ENCODE measurements at places on chromosomes 7 and 10.

GRCh38 chr10:17443707-17444387 lies 10.5 kb downstream of the ST8SIA6 start:
- no peak for DNase-seq

- no peak for DNase-seq
Observed at GRCh38 chr7:41855798-41856197, 152.9 kb upstream of the INHBA start.

DNA sequence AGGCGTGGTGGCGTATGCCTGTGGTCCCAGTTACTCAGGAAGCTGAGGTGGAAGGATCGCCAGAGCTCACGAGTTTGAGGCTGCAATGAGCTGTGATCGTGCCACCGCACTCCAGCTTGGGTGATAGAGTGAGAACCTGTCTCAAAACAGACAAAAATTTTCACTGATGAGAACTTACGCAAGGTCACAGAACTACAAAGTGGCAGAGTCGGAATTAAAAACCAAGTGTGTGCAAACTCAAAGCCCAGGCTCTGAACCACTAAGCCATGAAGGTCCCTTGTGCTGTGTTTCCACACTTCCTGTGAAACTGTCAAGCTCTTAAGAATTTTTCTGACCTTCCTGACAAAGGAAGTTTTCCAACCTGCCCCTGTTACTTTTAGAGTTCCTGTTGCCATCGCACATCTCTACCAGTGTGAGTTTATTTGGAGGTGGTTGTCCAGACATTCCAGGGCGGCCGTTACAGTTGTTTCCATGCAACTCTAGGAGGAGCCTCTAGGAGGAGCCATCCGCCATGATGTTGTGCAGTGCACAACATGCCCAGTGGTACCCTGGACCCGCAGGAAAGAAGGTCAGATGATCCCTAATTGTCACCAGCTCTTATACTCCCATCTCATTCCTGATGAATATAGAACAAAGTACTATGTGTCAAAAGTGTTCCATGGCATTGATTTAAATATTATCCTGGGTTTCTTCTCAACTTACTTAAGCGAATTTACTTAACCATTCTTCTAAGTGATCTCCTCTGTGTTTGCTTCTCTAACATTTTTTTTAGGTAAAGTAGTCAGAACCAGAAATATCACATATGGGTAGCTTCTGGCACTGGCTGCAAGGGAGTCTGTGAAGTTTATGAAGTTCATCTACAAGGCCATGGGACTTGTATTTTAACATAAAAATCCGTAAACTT lies 49.0 kb upstream of the LYZL1 start:
- no peak for DNase-seq

- no peak for DNase-seq
Observed at GRCh38 chr7:1413936-1414639, 45.2 kb downstream of the MICALL2 start.

DNA sequence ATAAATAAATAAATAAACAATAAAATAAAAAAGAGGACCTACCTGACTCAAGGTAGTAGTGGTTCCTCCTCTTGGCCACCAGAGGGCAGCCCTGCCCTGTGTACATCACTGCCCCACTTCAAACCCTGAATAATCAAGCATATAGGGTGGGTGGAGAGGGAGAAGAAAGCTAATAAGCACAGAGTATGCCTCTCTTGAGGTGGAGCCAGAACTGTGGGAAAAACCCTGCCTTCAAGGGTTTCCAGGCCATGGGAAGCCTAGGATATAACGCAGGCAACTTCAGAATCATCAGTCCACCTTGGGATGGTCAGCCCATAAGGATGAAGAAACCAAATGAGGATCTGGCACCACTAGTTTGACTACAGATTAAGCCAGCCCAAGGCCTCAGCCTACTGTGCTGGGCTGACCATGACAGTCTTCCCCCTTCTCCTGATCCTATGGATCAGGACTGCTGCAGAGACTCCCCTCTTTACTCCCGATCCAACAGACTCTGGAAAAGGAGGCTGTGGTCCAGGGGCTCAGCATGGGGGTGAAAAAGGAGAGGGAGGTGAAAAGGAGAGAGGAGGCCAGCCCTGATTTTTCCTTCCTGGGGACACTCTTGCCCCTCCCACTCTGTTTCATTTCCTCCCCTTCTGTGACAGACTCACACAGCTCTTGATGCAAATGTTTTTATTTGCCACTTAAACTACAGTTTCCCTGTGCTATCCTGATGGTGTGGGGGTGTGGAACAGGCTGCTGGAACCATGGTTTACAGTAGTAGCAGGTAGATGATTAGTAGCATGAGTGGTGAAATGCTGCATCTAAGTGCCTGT lies 10.1 kb downstream of the AVPI1 start:
- peak; percentile 48 for DNase-seq

DNA sequence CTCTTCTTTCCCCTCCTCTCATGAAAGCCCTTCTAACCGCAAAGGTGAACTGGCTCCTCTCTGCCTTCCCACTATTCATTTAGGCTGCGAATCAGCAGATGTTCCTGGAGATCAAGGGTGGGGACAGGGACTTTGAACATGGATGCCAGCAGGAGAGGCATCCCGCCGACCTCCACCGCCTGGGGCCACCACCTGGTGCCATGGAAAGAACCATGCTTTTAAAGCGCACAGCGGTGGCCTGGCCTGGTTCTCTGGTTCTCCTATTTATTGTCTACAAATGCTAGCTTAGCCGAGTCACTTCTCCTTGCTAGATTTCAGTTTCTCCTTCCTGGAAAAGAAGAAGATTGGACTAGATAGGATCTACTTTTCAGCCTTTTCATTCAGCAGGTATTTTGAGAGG lies 43.2 kb upstream of the KCNMA1 start:
- DNase-seq = no peak

- DNase-seq = no peak
Observed at GRCh38 chr7:47678641-47679380, 96.9 kb upstream of the TNS3 start.

GRCh38 chr7:125663961-125664360 lies 734.3 kb upstream of the POT1 start:
- DNase-seq = no peak

DNA sequence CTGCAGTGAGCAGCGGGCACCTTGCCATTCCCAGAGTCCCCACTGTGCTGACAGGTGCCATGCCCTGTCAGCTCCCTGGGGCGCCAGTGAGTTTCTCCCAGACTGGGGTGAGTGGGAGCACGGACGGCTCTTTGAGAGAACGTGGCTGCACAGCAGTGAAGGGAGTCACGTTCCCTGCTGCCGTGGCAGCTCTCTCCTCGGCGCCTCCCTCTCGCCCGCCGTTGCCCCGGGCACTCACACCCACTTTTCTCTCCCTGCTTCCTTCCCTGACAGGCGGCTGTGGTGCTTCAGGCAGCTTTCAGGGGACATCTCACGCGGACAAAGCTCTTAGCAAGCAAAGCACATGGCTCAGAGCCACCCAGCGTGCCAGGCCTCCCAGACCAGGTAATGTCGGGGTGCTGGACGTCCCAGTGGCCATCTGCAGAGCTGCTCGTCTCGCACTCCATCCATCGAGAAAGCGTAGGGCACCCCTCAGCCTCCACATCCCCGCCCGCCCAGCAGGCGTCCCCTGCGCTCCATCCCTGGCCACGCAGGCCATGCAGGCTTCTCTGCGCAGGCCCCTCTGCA lies 27.1 kb upstream of the TTYH3 start:
- DNase-seq = no peak

- no peak for DNase-seq
Observed at GRCh38 chr7:91286432-91286831, 22.2 kb downstream of the FZD1 start.

GRCh38 chr10:75630746-75631145 lies 199.3 kb downstream of the LRMDA start:
- no peak for DNase-seq

DNA sequence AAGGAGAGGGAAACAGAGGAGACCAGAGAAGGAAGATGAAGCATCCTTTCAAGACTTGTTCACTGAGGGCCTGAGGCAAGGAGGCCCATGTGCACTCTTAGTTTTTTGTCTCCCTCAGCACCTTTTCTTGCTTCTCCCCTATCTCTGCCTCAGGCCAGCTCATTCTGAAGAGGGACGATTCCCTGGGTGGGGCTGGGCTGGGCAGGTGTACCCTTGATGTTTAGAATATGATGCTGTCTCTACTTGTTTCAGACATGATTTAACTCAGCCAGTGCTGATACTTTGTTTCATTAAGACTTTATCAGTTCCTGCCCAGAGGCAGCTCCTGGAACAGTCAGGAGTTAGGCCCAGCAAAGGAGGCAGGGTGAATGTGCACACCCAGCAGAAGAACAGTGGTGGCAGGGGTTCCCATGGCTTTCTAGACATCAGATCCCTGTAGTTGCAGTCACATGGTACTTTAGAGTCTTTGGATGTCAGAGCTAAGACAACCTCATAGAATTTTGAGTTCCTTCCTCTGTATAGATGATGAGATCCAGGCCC lies 3.4 kb downstream of the PRXL2A start:
- DNase-seq = no peak

- no peak for DNase-seq
Observed at GRCh38 chr10:129683519-129683918, 216.5 kb downstream of the MGMT start.

GRCh38 chr7:117818232-117818631 lies 55.0 kb downstream of the CTTNBP2 start:
- no peak for DNase-seq

- no peak for DNase-seq
Observed at GRCh38 chr10:23362879-23363792, 18.5 kb upstream of the C10orf67 start.

- DNase-seq = no peak
Observed at GRCh38 chr7:15317215-15317614, 244.6 kb downstream of the AGMO start.

DNA sequence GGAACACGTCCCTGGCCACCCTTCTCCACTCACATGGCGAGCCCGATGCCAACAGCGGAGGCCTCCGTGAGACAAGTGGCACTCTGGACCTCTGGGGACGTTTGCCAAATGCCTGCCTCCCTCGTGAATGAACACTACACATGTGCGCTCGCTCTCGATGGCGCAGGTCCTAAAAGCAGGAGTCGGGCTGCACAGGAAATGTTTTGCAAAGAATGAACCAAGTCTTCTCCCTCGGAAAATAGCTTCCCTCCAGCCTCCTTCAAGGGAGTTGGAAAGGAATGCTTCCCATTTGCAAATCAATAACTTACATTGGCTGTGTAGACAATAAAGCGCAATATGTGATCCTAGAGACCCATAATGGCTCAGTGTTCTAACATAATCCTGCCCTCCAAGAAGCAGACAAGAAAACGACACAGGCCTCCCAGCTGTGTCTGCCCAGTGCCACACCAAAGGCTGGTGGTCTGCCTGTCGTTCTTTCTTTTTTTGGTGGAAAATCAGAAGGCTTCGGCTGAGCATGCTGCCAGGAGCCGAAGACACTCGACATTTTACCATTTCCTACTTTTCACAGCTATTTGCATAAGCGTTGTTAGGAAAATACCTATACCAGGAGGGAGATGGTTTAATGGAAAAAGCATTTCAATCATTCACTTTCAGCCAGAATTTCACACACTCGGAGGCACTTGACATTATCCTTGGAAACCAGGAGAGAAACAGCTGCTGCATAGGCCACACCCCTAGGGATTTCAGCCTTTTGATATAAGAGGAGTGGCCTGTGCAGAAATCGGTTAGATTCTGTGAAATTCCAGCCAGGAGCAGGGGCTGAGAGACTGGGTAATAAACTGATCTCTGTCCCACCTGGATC lies 38.4 kb downstream of the ATXN7L1 start:
- no peak for DNase-seq

DNA sequence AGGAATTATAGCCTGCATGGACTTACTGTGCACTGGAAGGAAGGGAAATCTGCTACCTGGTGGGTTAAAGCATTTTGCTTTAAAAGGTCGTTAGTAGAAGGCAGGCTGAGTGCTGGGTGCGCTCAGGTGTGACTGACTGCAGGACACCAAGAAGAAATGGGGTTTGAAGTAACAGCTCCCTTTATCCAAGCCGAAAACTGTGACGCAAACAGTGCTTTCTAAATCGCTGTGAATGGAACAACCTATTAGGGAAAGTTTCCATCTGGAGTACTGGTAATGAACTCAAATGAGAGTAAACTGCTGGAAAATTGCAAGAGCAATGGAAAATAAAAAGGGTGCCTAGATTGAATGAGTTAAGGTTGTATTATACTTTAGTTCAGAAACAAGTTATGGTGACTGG lies 95.3 kb downstream of the CNNM2 start:
- no peak for DNase-seq

- DNase-seq = no peak
Observed at GRCh38 chr10:122419876-122420623, 34.4 kb upstream of the ARMS2 start.

GRCh38 chr10:14244801-14245211 lies 85.9 kb downstream of the FRMD4A start:
- no peak for DNase-seq

- no peak for DNase-seq
Observed at GRCh38 chr10:124653811-124654651, 90.1 kb downstream of the FAM53B start.

DNA sequence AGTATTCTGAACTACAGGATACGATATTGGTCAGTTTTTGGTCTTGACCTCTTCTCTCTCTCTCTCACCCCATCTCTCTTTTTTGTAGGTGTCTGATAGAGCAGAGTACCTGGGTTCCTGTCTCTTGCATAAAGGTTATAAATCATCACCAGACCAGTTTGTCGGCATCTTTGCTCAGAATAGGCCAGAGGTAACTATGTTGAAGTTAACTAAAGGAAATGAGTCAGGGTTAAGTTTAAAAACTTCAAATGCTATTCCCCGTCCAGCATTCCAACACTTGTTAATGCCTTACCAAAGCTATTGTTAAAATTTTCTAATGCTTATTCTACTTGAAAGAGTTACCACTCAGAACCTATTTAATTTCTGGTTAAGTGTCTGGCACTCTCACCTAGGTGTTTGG lies 30.7 kb downstream of the ACSL5 start:
- DNase-seq = no peak

GRCh38 chr10:100528921-100529474 lies 673 bp downstream of the NDUFB8 start:
- DNase-seq = no peak

DNA sequence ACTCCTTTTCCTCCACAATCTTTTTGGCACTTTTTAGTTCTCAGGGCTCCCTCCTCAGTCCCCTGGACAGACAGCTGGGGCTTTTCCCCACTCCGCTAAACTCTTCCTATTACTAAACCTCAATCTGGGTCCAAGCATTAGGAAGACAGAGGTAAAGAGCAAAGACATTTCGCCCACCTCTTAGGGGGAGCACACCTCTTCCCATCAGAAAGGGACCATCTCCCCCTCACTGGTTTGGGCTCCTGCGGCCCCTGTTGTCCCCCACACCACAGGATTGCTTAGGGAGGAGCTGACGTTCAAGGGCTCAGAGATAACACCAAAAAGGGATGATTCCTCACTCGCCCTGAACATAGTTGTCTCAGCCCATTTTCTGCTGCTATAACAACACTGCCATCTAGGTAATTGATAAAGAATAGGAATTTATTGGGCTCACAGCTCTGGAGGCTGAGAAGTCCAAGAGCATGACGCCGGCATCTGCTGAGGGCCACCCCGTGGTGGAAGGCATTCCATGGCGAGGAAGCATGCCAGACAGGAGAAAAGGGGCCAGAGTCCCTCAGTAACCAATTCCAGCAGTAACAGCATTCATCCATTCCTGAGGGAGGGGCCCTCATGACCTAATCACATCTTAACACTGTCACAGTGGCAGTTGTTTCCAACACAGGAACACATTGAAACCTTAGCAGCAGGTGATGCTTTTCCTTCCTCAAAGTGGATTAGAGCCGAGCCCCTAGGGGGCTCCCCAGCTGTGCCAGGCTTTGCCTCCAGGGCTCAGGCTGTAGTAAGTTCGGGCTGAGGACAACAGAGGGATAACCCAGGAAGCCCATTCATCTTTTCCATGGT lies 209.6 kb downstream of the EBF3 start:
- DNase-seq = no peak

GRCh38 chr10:29873941-29874484 lies 185.4 kb downstream of the JCAD start:
- DNase-seq = no peak
